Upper lobe of right lung (tissue), 1 donor: ENCODE measurements at places on chromosomes 3 and 15. TPM values are rescaled to one million over a fixed set of nuclear protein-coding genes. Genes with fewer than 3 reads are reported as not detected.
A peak's percentile ranks its signal among the peaks of the same experiment; 100 is the strongest.

DNA sequence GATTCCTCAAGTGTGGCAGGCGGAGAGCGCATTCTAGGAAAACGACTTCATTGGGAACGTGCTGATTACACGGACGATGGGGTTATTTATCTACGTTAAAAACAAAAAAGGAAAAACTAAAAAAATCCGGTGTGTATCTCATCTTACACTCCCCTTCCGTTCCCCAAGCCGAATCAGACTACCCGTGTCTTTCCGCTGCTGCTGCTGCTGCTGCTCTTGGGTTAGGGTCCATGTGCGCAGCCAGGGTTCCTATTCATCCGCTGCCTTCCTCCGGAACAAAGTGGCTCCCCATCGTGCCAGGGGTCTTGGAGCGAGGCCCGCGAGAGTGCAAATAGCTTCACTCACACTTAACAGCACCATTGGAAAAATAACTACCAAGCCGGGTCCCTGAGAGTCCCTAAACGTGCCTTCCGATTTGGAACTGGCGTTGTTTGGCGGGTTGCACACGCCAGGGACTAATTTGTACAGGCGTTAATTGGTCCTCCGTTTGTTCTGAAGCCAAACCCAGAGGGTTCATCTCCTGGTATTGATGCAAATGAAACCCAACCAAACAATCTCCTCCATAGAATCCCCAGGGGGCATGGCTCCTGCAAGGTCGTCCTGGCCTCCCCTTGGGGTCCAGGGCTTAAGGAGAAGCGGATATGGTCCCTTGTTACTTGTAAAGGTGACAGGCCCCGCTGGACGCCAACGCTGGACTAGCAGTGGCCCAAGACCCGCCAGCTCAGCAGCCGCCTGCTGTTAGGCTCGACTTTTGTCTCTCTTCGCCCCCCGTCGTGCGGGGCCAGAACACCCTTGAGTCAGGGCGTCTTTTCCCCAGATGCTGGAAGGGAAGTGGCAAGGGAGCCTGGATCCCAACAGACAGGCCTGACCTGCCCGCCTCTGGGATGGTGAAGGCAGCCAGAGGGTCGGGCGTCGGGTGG is 11.0 kb upstream of the ONECUT1 start:
- no peak overlapping the region for H3K4me3 ChIP-seq
- H3K4me1 ChIP-seq, result peaks cover 32% of the 10 kb centered on the region
- no peak for DNase-seq
- H3K27ac ChIP-seq, result no peak overlapping the region
- peaks cover 98% of the 10 kb centered on the region for H3K27me3 ChIP-seq

Gene DUOXA2
- not detected for total RNA-seq

- peaks cover 5% of the 10 kb centered on the region for H3K4me1 ChIP-seq
- peak overlapping the region; percentile 30 for H3K27ac ChIP-seq
- H3K36me3 ChIP-seq, result no peaks in the 10 kb centered on the region
- no peak overlapping the region for H3K4me3 ChIP-seq
- no peaks in the 10 kb centered on the region for H3K27me3 ChIP-seq
Observed at GRCh38 chr15:71328453-71328852, 213.2 kb downstream of the THSD4 start.

Gene PLA1A
- 37.6 TPM for total RNA-seq

- no peak overlapping the region for H3K4me3 ChIP-seq
- no peaks in the 10 kb centered on the region for H3K27me3 ChIP-seq
- no peak overlapping the region for H3K27ac ChIP-seq
- peak; percentile 69 for DNase-seq
- no peaks in the 10 kb centered on the region for H3K4me1 ChIP-seq
Observed at GRCh38 chr3:124467980-124468902, 262.0 kb upstream of the UMPS start.

DNA sequence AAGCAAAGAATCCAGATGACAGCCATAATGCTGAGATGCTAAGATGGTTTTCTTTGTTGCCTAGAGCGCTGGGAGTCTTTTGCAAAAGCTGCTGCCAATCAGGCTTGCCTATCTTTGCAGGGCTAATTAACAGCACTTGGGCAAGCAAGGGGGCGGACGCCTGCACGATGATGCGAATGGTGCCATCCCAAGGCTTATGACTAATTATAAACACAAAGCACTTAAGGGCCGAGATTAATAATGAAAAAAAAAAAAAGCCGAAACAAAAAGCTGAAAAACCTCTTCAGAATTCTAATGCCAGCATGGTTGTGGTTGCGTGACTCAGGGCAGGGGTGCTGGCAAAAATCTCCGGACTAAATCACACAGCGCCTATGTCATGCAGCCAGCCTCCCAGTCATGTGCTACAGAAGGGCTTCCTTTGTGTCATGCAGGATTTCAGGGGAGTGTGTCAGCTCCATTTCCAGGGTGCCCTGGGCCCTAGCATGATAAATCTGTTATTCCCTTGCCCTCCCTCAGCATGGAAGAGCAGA is 185.0 kb upstream of the ANKRD28 start:
- H3K27me3 ChIP-seq, result no peaks in the 10 kb centered on the region
- DNase-seq, result no peak
- peak overlapping the region; percentile 34 for H3K27ac ChIP-seq
- peaks cover 8% of the 10 kb centered on the region for H3K4me1 ChIP-seq

Gene SLCO2A1
- total RNA-seq, result 234 TPM

GRCh38 chr15:58770519-58770856 is 614 bp upstream of the MINDY2 start:
- peak overlapping the region; percentile 85 for H3K4me3 ChIP-seq
- no peaks in the 10 kb centered on the region for H3K27me3 ChIP-seq
- no peak for DNase-seq
- H3K36me3 ChIP-seq, result no peaks in the 10 kb centered on the region

Gene CYP8B1
- total RNA-seq, result not detected

DNA sequence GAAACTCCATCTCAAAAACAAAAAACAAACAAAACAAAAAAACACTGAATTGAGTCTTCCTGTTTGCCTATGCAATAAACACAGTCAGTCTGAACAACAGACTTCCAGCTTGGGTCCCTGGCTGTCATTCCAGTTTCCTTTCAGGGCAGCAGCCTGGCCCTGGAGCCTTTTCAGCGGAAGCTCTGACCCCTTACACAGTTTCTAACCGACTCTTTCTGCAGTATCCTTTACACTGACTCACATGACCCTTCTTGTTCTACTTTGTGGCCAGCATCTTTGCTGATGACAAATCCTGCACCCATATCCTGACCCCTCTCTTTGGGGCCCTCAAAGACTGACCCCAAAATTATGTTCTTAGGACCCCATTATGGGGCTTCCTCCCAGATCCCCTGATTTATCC is 38.3 kb upstream of the INO80 start:
- no peaks in the 10 kb centered on the region for H3K4me1 ChIP-seq
- no peaks in the 10 kb centered on the region for H3K27me3 ChIP-seq
- no peak for DNase-seq
- no peaks in the 10 kb centered on the region for H3K36me3 ChIP-seq
- H3K4me3 ChIP-seq, result no peak overlapping the region
- no peak overlapping the region for H3K27ac ChIP-seq

DNA sequence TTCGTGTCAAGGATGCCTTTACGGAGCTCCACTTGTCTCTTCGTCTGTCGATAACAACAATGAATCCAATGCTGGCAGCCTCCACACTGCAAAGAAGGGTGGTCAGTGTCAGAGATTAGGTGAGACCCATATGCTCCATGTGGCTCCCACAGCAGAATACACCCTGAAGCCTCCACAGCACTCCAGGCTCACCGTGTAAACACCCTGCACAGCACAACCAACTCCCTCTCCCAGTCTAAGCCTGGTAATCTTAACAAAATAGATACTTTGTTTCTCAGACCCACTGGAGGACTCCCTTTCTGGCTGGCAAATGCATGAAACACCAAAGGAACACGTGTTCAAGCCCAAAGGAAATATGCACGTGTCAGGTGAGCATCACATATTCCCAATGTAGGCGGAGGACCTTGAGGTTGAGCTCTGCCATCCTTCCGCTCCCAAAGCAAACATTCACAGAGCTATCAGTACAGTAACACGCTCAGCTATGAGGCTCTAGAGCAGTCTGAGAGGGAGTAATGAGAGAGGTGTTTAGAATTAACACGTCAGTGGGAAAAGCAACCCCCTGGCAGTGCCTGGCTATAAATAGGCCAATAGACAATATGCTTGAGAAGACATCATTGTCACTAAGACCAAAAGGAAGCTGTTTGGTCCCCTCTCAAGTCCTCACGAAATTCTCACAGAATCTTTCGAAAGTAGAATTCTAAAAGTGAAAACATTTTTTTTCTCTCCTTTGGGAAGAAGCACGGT is 86.7 kb downstream of the MCF2L2 start:
- H3K27me3 ChIP-seq, result no peaks in the 10 kb centered on the region
- no peaks in the 10 kb centered on the region for H3K36me3 ChIP-seq
- no peak overlapping the region for H3K4me3 ChIP-seq
- no peaks in the 10 kb centered on the region for H3K4me1 ChIP-seq
- no peak for DNase-seq

Gene POPDC2
- total RNA-seq, result 2.7 TPM

DNA sequence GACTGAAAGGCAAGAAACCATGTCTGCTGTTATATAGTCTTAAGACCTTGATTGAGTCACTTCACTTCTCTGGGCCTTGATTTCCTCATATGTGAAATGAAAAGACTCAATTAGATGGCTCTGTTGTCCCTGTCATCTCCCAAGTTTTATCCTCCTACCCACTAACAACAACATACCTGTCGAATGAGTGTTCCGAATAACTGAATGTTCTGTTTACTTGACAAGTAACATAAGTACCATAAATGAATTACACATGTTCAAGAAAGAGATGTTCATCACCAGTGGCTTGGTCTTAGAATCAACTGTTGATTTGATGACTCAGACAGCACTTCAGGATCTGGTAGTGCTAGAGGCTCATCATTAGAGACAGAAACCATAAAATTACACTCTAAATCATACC is 311.7 kb downstream of the VPS13C start:
- no peaks in the 10 kb centered on the region for H3K36me3 ChIP-seq
- H3K27me3 ChIP-seq, result no peaks in the 10 kb centered on the region
- no peak for DNase-seq
- no peak overlapping the region for H3K27ac ChIP-seq

Gene RAB5A
- total RNA-seq, result 71.7 TPM

DNA sequence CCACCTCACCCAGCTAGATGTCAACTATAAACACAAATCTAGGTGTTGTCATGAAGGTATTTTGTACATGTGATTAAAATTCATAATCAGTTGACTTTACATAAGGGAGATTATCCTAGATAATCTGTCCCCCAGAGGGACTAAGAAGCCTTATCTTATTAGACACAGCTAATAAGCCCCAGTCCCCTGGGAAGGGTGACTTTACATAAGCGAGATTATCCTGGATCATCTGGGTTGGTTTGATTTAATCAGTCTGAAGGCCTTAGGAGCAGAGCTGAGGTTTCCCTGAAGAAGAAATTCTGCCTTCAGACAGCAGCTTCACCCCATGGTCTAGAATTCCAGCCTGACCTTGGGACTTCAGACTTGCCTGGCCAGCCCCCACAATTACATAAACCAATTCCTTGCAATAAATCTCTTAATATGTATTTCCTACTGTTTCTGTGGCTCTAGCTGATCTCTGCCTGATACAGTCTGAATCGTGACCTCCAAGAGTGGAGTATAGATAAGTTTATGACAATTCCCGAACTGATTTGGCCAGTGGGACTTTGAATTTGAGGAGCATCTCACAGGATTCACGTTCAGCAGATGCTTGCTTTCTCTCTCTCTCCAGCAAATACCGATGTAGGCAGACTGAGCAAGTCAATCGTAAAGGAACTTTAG is 66.5 kb downstream of the MRPL46 start:
- peaks cover 3% of the 10 kb centered on the region for H3K27me3 ChIP-seq
- no peak overlapping the region for H3K4me3 ChIP-seq
- DNase-seq, result no peak
- H3K4me1 ChIP-seq, result no peaks in the 10 kb centered on the region
- H3K36me3 ChIP-seq, result no peaks in the 10 kb centered on the region
- no peak overlapping the region for H3K27ac ChIP-seq

- no peak for DNase-seq
- peak overlapping the region; percentile 60 for H3K4me3 ChIP-seq
- H3K27ac ChIP-seq, result peak overlapping the region; percentile 83
- no peaks in the 10 kb centered on the region for H3K36me3 ChIP-seq
- no peaks in the 10 kb centered on the region for H3K27me3 ChIP-seq
- H3K4me1 ChIP-seq, result peaks cover 41% of the 10 kb centered on the region
Observed at GRCh38 chr15:63601704-63602185, 4.6 kb downstream of the FBXL22 start.

GRCh38 chr3:129602309-129602708 is 4.2 kb downstream of the PLXND1 start:
- H3K36me3 ChIP-seq, result no peaks in the 10 kb centered on the region
- peaks cover 73% of the 10 kb centered on the region for H3K4me1 ChIP-seq
- H3K27me3 ChIP-seq, result no peaks in the 10 kb centered on the region
- peak overlapping the region; percentile 89 for H3K4me3 ChIP-seq
- peak overlapping the region; percentile 90 for H3K27ac ChIP-seq

DNA sequence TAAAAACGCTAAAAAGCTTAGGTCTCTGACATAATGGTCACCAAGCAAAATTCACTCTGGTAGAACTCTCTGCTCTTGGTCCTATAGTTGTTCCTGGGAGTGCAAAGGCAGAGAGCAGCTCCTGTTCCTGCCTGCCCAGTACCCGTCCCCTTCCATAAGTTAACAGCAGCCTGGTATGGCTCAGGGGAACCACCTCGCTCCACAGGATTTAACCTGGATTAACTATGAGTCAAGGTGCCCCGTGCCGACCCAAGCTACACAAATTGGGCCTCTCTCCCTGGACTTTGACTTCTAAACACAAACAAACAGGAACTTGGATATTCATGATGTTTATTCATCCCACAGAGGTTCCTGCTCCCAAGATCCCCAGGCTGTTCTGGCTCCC is 32.1 kb downstream of the SCAP start:
- peak overlapping the region; percentile 47 for H3K27ac ChIP-seq
- H3K36me3 ChIP-seq, result peaks cover 28% of the 10 kb centered on the region
- no peak for DNase-seq
- H3K4me3 ChIP-seq, result no peak overlapping the region
- no peaks in the 10 kb centered on the region for H3K27me3 ChIP-seq

DNA sequence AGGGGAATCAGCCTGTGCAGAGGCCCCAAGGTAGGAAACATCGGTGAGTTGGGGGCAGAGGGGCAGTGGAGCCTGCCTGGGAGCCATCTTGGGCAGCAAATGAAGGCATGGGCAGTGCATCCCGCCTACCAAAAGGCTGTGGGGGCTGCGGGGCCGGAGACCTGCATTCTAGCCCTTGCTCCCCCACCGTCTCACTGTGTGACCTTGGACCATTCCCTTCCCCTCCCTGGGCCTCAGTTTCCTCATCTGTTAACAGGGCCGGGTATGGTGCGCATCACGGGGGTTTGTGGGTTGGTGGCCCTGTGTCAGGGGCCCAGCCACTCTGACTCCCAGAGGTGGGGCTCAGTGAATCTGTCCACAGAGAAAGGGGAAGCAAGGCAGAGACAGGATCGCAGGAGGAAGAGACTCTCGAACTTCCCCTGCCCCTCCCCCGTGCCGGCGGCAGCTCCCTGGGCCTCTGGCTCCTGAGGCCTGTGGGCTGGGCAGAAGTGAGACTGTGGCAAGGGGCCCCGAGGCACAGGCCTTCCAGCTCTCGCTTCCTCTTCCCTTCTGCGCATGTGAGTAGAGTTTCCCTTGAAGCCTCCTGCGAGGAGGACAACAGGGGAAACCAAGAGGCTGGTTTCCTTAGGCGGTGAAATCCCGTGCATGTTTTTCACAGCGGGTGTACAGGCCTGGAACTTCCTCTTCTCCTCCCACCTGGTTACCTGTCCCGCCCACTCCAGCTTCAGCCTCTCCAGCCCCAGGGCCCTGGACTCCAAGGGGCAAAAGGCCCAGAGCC is 42.9 kb downstream of the IDH2 start:
- H3K36me3 ChIP-seq, result no peaks in the 10 kb centered on the region
- peaks cover 76% of the 10 kb centered on the region for H3K4me1 ChIP-seq
- no peaks in the 10 kb centered on the region for H3K27me3 ChIP-seq
- peak overlapping the region; percentile 87 for H3K27ac ChIP-seq
- DNase-seq, result peak; percentile 95
- H3K4me3 ChIP-seq, result no peak overlapping the region

GRCh38 chr3:166917437-166917836 is 462.7 kb downstream of the ZBBX start:
- H3K27me3 ChIP-seq, result no peaks in the 10 kb centered on the region
- no peak for DNase-seq
- no peaks in the 10 kb centered on the region for H3K36me3 ChIP-seq
- no peaks in the 10 kb centered on the region for H3K4me1 ChIP-seq
- H3K27ac ChIP-seq, result no peak overlapping the region
- no peak overlapping the region for H3K4me3 ChIP-seq
